Peyer's patch (tissue), 4 donors: ENCODE measurements at places on chromosomes 3 and 15. TPM values are rescaled to one million over a fixed set of nuclear protein-coding genes. Genes with fewer than 3 reads are reported as not detected.

The MESP1 gene
- total RNA-seq = 1.6 TPM

- H3K36me3 ChIP-seq = no peaks in the 10 kb centered on the region
- H3K4me3 ChIP-seq = no peak overlapping the region
- H3K27ac ChIP-seq = no peak overlapping the region
- no peaks in the 10 kb centered on the region for H3K27me3 ChIP-seq
- H3K4me1 ChIP-seq = no peaks in the 10 kb centered on the region
Observed at GRCh38 chr3:82875401-82875800, 1114.0 kb upstream of the GBE1 start.

GRCh38 chr3:36678216-36679013, 85.9 kb downstream of the DCLK3 start:
- H3K27me3 ChIP-seq = no peaks in the 10 kb centered on the region
- H3K36me3 ChIP-seq = no peaks in the 10 kb centered on the region
- H3K4me3 ChIP-seq = no peak overlapping the region

DNA sequence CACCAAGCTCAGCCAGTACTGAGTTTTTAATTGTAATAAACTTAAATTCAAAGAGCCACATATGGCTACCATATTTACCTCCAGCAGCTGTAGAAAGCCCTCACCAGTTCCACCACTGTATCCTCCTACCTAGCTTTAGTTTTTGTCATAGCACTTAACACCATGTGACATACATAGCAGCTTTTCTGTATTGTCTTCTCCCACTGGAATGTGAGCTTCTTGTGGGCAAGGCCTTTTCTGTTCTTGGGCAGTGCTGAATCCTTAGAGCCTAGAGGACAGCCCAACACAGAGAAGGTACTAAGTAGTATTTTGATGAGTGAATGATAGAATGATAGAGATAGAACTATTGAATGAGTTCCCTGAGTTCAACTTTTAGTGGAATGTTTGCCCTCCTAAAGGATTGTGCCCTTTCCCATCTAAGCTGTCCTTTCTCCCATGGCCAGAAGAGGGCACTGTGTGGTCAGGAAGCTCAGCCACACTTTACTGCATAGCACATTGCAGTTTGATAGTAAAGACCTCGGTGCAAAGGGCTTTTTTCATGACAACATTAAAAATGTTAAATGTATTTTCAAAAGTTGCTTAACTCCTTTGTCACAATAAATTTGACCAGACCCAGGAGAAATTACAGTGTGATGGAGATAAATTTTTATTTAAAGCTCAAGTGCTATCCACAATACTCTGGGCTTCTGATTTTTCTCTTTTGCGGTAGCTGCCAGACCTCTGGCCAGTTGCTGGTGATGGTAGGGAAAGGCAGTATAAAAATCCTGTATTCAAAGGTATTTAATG, 115.8 kb downstream of the GHSR start:
- DNase-seq = no peak
- no peak overlapping the region for H3K4me3 ChIP-seq
- H3K27me3 ChIP-seq = no peaks in the 10 kb centered on the region

The CCR1 gene
- total RNA-seq = 1.7 TPM

The ONECUT1 gene
- total RNA-seq = not detected

The GXYLT2 gene
- total RNA-seq = 38.0 TPM

The TMC3 gene
- not detected for total RNA-seq

The GPR160 gene
- 144 TPM for total RNA-seq

DNA sequence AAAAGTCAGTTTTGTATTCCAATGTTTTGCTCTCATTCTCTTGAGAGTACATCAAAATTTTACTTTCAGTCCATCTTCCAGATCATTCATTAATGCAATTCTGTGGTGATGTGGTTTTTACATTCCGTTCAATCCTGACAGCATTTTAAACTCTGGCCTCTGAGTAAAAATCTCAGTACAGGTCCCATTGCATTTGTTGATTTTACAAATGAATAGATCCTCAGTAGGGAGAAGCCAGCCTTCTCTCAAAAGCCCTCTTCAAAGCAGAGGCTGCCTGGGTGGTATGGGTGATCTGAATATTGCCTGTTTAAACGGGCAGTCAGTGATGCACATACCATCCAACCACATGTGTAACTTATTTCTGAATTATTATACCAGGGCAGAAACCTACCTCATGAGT, 72.5 kb upstream of the TSC22D2 start:
- H3K27me3 ChIP-seq = no peaks in the 10 kb centered on the region
- H3K27ac ChIP-seq = no peak overlapping the region
- H3K36me3 ChIP-seq = no peaks in the 10 kb centered on the region
- DNase-seq = no peak
- H3K4me1 ChIP-seq = no peaks in the 10 kb centered on the region
- H3K4me3 ChIP-seq = no peak overlapping the region

The POPDC2 gene
- total RNA-seq = 5.9 TPM

DNA sequence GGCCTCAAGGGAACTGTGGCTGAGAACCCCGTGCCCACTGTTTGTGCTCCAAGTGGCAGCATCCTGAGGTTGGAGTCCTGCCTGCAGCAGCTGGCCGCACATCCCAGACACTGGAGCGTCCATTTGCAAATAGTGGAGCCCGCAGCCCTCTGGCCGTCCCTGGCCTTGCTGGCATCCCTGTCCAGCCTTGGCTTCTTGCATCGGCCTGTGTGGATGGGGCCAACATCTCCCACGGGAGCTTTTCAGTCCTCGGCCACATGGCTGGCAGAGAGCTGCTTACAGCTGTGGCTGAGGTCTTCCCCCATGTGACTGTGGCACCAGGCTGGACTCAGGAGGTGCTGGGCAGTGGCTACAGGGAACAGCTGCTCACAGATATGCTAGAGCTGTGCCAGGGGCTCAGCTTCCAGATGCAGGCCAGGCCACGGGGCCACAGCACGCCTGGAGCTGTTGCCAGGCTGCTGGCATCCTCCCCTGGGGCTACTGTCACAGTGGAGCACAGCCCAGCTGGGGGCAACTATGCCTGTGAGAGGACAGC, 71.2 kb downstream of the FAM43A start:
- no peak overlapping the region for H3K27ac ChIP-seq
- no peaks in the 10 kb centered on the region for H3K36me3 ChIP-seq
- H3K4me1 ChIP-seq = no peaks in the 10 kb centered on the region
- no peaks in the 10 kb centered on the region for H3K27me3 ChIP-seq

The CISH gene
- total RNA-seq = 9.7 TPM

The GOLGA8J gene
- total RNA-seq = not detected

- no peaks in the 10 kb centered on the region for H3K27me3 ChIP-seq
- no peak overlapping the region for H3K4me3 ChIP-seq
- DNase-seq = no peak
- H3K36me3 ChIP-seq = no peaks in the 10 kb centered on the region
- H3K4me1 ChIP-seq = no peaks in the 10 kb centered on the region
Observed at GRCh38 chr3:152756807-152757206, 78.1 kb upstream of the P2RY1 start.
